ENCODE measurements at places on chromosomes 3 and 15.

DNA sequence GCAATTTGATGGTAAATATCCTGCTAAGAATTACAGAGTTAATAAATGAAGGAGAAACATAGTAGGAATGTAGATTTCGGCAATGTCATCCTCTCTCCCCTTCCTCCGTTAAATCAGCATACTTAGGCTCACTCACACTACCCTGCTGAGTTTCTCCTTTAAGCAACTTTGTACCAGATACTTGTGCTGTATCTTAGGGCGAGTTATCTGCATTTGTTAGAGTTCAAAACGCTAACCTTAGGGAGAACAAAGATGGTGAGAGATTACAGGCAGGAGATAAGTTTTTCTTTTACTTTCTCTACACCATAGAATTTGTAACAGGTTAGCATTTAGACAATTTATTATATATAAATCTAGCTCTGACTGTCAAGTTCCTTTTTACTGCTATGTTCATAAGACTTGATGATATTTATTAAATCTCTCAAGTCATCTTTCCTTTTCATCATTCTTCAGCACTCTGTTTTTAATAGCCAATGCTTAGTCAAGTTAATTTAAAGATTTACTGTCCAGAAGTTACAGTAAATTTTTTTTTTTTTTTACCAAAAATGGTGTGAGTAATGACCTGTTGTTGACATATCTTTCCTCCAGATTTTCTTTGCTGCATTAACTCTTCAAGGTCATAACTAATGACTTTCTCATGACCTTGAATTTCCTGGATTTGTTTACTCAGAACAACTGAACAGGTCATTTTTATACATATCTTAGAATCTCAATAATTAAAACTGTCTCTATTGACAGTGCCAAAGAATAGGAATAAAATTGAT lies 22.2 kb downstream of the SUCNR1 start:
- DNase-seq = no peak

DNA sequence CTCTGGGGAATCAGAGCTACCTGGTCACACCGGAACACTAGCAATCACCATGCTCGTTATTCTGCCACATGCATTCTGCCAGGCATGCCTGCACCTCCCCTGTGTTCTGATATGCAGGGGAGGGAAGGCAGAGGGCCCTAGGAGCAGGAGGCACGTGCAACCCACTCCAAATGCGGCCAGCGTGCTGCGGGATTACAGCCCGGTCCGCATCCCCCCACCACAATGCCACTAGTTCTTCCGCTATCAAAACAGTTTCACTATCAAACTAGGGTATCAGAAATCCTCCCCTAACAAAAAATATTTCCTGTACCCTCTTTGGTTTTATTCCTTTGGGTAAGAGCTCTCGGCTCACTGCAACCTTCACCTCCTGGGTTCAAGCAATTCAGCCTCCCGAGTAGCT lies 223.2 kb upstream of the IGF1R start:
- no peak for DNase-seq

DNA sequence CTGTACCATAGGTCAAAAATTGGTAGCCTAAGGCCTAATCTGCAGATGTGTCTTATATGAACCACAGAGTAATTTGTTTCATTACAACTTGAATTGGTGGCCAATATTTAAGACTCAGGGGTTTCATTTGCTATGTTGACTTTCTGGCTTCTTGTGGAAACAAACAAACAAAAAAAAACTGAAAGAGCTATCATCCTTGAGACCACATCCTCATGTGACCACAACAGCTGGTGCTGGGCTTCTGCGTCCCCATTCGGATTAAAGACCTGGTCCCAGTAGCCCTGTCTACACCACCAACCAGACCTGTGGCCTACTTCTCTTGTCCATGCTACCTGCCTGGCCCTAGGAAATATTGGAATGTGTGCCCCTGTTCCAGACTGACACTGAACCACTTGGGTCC lies 61.7 kb downstream of the STRIT1 start:
- no peak for DNase-seq

DNA sequence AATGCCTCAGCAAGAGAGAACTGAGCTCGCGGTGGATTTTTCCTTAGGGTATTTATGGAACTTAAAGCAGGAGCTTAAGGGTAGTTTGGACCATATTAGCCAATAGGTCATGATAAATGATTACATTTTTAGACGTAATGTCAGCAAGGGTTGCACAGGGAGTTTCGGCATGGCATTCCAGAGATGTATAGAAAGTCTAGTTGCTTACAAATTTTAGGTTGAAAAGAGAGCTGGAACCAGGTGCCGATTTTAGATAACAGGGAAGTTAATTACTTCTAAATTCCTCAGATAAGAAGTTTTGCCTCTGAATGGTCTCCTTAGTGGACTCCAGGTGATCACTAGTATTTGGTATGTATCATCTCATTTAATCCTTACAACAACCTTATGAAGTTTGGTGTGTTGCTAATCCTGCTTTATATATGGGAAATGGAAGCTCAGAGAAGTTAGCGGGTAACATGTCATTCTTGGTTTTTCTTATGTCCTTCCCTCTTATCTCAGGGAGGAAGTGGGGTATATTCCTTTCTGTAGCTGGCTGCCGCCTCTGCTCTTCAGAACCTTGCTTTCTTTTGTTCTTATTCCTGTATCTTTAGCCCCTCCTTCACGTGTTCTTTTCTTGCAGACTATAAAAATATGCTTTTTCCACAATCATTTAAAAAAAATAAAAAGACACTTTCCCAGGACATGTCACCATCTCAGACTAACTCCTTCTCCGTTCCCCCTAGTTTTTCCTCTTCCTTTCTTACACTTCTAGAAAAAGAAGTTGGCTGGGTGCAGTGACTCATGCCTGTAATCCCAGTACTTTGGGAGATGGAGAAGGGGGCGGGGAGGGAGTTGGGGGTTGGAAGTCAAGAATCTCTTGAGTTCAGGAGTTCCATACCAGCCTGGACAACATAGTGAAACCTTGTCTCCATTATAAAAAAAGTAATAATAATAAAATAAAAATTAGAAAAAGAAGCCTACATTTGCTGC lies 25.7 kb downstream of the IQGAP1 start:
- peak; percentile 44 for DNase-seq

GRCh38 chr3:99012051-99012450 lies 110.6 kb upstream of the DCBLD2 start:
- no peak for DNase-seq

DNA sequence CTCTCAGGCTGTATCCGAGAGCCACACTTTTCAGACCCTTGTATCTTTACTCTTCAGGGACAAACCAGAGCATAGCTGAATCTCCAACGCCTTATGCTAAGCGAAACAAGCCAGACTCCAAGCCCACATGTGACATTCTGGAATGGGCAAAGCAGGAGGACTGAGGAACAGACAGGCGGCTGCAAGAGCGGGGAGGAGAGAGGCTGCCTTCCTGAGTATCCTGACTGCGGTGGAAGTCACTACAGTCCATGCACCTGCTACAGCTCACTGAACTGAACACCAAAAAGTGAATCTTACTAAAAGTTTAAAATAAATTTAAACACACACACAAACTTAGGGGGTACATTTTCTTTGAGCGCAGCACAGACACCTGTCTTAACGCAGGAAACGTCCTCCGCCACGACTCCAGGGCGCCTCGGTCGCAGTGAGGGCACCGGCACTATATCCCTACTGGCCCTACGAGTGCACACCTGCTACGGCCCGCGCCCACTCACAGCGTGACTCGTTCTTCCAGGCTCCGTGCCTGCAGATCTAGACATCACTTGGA lies 1.4 kb downstream of the CYFIP1 start:
- DNase-seq = no peak

GRCh38 chr3:45205126-45205525 lies 21.0 kb downstream of the TMEM158 start:
- DNase-seq = peak; percentile 43

DNA sequence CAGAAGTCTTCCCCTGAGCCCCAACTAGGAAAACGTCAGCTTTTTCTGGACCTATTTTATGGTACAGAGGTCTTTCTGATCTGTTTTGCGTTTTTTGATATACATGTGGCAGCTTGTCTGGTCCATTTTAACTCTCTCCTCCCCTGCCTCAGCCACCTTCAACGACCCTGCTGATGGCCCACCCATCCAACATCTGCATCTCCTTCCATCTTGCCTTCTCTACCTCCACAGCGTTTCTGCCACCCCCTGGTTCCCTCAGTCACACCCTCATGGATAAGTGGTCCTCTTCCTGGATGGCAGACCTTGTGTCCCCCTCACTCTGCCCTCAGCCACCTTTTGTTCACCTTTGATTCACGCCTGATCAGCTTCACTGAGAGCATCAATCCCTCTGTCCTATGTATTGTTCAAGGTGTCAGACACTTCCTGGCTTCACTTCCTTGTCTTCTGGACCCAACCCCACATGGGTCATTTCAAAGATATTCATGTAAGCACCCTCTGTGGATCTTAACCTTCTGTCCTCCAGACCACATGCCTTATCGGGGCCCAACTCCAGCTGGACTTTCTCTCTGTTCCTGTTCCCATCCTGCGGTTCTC lies 13.5 kb downstream of the AHSG start:
- DNase-seq = no peak

DNA sequence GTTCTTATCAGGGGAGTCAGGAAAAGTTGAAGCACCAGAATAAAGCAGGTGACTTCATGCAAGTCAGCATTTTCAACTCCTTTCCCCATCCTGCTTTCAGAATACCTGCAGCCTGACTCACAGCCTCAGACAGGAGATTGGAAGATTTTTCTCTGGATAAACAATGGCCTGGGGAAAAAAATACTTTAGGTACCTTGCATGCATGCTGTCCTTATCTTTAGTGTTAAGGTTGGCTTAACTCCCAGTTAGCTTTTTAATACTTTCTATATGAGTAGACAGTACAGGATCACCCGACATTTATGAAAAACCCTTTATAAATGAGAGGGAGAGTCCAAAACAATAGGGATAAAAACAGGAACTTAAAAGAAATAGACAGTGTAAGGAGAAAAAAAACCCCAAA lies 53.6 kb downstream of the PAK2 start:
- no peak for DNase-seq

GRCh38 chr3:108091498-108092250 lies 843 bp upstream of the CD47 start:
- no peak for DNase-seq

- no peak for DNase-seq
Measured at GRCh38 chr15:43531018-43531670, 13.7 kb downstream of the MAP1A start.

- DNase-seq = no peak
Measured at GRCh38 chr15:65578904-65579728, 31.8 kb downstream of the INTS14 start.

- no peak for DNase-seq
Measured at GRCh38 chr15:96285305-96285704, 45.2 kb upstream of the NR2F2 start.

- no peak for DNase-seq
Measured at GRCh38 chr15:79644091-79644490, 212.0 kb downstream of the MINAR1 start.

DNA sequence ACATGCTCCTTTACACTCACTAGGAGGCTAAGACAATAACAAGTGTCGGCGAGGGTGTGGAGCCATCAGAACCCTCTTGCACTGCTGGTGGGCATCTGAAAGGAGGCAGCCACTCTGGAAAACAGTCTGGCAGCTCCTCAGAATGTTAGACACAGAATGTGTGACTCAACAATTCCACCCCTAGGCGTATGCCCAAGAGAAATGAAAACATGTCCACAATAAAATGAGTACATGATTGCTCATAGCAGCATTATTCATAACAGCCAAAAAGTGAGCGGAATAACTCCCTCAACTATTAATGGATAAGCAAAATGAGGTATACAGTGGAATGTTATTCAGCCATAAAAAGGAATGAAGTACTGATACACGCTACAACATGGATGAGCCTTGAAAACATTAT lies 57.8 kb downstream of the WNT7A start:
- DNase-seq = no peak

- DNase-seq = no peak
Measured at GRCh38 chr3:42595682-42596081, 4.8 kb upstream of the NKTR start.

DNA sequence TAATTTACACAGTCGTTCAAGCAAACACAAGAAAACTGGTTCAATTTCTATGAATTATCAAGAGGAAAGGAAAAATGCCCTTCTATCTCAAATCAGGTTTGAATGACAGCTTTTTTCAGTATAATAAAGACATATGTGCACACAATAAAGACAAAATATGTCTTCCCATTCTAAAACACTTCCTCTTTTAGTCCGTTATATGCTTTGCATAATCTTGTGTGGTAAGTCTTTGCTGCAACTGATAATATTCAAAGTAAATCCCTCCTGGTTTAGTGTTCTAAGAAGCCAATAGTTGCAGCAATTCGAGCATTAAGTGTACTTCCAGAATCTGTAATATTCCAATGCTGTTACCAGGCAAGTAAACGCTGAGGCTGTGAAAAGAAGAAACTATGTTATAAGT lies 43.7 kb upstream of the MAPKBP1 start:
- no peak for DNase-seq

GRCh38 chr3:174957551-174958001 lies 98.4 kb downstream of the NAALADL2 start:
- DNase-seq = no peak

GRCh38 chr3:175620532-175620931 lies 761.4 kb downstream of the NAALADL2 start:
- DNase-seq = no peak

DNA sequence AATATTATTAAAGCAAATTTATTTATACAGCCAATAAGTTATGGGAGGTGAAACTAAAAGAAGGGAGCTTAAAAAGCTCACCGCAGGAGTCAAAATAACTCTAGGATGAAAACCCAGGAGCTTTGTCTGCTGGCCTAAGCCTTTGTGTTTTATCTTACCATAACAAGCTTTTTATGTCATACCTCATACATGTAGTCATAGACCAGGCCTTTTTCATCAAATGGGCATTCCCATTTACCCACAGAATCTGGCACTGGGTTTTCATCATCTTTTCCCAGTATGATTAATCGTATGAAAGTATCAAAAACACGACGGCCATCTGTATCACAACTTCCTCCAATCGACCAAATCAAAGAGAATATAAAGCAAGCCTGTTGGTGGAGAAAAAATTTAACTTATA lies 122.8 kb downstream of the DNAH12 start:
- DNase-seq = no peak

DNA sequence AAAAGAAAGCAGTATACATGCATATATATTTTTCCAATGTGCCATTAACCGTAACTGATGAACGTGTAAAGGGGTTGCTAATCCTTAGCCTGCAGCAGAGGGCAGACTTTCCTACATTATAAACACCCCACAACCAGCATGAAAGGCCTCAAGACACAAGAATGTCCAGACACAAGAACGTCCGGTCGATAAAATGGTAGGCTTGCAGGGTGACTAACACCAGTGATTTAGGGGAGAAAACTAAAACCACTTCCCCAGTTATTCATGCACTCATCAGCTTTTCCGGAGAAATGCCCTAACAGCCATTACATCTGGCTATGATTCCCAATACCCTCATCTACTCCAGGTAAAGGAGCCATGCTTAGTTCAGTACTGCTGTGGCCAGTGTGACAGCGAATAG lies 57.4 kb downstream of the LRTM1 start:
- peak; percentile 12 for DNase-seq

- DNase-seq = no peak
Measured at GRCh38 chr3:187985647-187986046, 168.3 kb upstream of the LPP start.

GRCh38 chr3:105157067-105157765 lies 209.5 kb upstream of the ALCAM start:
- DNase-seq = no peak
